ENCODE measurements at places on chromosomes 1 and 21.

DNA sequence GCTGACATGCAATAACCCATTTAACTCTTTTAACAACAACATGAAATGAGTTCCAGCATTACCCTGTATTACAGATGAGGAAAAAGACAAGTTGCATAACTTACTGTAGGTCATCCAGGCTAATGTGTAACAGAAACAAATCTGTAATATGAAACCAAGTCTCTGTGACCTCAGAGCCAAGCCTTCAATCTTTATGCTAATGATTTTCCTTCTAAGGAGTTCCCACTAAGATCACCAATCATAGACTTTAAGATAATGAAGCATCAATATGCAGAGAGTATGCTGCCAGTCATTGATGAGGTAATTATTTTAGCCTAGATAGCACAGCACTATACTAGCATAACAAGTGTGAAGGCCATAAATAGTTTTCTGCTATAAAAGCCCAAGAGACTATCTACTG is 35.6 kb upstream of the RNPC3 start:
- DNase-seq, result no peak

GRCh38 chr1:213982289-213982671 is 5.5 kb upstream of the PROX1 start:
- no peak for DNase-seq

GRCh38 chr1:88266051-88266450 is 418.0 kb upstream of the PKN2 start:
- DNase-seq, result no peak

- DNase-seq, result no peak
These were observed 26.2 kb downstream of the VASH2 start for GRCh38 chr1:212976586-212976985.

DNA sequence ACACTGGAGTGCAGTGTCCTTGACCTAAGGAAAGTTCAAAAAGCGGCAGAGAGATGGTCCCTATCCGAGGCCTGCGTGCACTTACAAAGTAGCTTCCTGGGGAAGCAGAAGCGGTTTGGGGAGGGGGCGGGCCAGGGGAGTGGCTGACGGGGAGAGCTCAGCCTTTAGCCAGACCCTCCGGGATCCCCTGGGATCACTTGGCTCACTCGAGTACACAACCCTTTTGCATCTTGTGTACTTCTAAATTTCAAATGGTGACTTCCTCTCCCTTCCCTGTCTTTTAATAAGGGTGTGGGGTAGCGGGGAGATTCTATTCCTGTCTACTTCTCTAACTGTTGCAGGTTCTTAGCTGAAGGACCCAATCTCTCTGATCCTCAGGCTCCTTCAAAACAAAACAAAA is 18.1 kb upstream of the SNX27 start:
- no peak for DNase-seq

DNA sequence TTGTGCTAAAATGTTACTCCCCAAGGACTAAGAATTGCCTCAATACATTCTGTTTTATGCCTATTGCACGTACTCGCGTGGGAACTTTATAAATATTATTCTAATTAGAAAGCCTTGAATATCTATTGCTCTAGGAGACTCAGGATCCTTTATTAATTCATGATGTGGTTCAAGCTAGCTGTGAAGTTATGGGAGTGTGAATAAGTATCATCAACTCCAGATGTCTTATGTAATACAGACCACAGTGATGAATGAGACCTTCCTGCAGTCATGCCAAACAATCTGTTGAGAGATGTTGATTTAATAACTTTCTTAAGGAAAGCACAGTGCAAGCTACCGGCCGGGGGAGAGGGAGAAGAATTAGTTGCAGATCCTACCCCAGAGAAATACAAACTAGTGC is 519.2 kb upstream of the ZP4 start:
- no peak for DNase-seq

DNA sequence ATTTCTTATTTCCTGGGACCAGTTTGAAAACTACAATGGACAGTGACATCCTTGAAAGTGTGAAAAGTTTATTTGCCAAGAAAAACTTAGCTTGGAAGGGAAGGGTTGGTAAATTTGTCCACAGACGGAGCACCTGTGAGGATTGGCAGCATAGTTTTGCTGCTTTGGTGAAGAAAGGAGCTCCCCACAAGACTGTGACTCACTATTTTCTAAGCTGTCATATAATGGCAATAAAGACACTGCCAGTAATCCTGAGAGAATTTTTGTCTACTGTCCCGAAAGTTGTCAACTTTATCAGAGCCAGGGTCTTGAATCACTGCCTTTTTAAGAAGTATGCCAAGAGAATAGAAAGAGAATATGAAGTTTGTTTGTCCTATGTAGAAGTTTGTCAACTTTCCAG is 230.8 kb downstream of the NEGR1 start:
- no peak for DNase-seq

GRCh38 chr1:157124855-157125254 is 13.3 kb downstream of the ETV3 start:
- no peak for DNase-seq

- no peak for DNase-seq
These were observed 105.7 kb upstream of the KCNJ15 start for GRCh38 chr21:38151021-38151645.

DNA sequence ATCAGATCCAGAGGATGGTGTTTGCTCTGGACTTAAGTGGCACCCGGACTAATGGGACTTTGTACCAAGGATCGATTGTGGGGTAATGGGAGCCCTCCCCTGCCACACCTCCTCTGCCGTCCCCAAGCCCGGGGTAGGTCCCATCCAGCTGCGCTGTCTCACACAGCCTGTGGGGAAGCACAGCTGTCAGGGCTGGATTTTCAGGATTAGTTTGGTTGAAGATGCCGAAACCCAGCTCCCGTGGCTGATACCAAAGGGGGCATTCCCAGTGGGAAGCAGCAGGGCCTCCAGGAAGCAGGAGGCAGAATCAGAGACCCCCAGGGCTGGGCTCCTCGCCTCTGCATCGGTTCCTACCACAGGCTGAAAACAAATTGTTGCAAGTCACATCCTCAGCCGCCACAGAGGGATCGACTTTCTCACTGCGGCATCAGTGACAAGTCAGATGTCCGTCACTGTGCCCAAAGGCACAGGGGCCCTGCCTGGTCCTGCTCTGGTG is 59.7 kb downstream of the MATN1 start:
- DNase-seq, result no peak

GRCh38 chr1:235763962-235764361 is 102.7 kb downstream of the LYST start:
- DNase-seq, result no peak

DNA sequence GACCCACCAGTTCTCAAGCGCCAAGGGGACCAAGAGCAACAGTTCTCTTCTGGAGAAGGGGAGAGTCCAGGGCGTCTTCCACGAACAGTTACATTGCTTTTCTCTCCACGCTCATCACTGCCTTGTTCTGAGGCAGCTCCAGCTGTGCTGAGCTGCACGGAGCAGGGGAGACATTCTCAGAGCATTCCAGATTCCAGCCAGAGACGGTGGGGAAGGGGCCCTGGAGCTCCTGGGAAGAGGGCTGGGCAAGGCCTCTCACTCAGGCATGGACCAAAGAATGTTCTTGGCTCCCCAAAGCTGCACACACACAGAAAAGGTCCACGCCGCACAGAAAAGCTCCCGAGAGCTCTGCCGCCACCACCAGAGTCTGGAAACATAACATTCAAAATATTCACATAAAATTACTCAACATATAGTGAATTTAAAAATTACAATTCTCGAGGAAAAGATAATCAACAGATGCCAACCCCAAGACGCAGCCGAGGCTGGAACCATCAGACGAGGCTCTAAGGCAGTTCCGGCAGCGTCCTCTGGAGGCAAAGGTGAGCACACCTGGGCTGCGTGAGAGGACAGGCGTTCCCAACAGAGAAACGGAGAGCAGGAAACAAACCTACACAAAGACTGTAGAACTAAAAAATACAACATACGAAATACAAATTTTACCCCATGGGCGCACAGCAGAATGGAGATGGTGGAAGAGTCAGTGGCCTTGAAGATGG is 40.5 kb downstream of the UBE2G2 start:
- DNase-seq, result no peak

GRCh38 chr1:98355656-98356383 is 305.7 kb upstream of the SNX7 start:
- no peak for DNase-seq

GRCh38 chr1:155079487-155080311 is 1.1 kb downstream of the EFNA3 start:
- no peak for DNase-seq

All from T1000 (cell line).